ENCODE measurements at places on chromosomes 16 and 17.
A peak's percentile ranks its signal among the peaks of the same experiment; 100 is the strongest.

DNA sequence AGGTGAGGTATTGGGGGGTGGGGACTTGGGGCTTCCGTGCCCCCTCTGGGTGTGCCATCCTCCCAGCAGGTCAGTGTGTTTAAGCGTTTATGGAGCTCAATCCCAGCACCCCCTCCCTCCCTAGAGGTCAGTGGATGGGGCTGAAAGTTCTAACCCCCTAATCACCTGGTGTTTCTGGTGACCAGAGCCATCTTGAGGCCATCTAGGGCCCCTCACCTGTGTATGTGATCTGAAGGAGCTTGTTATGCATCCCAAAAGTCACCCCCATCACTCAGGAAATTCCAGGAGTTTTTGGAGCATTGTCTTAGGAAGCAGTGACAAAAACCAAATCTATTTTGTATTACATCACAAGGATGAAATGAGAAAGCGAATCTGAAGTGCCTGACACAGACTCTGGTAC is 67.8 kb upstream of the NOL11 start:
- DNase-seq = no peak

- no peak for DNase-seq
Observed at GRCh38 chr17:76122431-76123190, 18.4 kb downstream of the FOXJ1 start.

DNA sequence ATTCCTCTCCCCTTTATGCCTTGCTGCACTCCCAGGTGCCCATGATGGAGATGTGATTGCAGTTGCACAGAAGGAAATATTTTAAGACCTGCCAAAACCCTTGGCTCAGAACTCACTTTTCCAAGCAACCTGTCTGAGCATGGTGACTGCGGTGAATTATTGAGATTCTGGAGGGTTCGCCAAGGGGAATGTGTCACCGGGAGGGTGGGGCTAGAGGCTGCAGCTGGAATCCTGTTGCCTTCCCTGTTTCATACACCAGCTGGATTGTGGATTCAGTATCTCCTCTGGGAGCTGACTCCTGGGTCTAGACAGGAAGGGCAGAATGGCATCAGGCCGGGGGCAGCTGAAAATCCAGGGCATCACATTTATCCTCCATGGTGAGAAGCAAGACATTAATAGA is 527.2 kb downstream of the TMEM114 start:
- DNase-seq = no peak

GRCh38 chr17:62650587-62650986 is 23.1 kb downstream of the MRC2 start:
- no peak for DNase-seq

GRCh38 chr17:72176516-72176851 is 55.7 kb downstream of the SOX9 start:
- no peak for DNase-seq

DNA sequence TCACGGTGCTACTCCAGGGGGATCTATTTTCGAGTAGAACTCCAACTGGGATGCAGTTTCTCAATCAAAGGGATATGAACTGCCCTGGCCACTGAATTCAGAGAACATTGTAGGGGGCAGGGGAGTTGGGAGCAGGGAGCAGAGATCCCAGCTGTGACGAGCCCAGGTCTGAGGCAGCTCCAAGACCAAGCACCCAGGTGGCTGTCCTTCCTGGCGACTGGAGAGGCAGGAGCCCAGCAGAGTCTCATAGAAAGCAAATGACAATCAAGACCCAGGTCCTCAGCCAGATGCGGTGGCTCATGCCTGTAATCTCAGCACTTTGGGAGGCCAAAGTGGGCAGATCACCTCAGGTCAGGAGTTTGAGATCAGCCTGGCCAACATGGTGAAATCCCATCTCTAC is 60.1 kb downstream of the TK2 start:
- no peak for DNase-seq

- DNase-seq = no peak
Observed at GRCh38 chr17:77495575-77495974, 354.8 kb downstream of the SEC14L1 start.

DNA sequence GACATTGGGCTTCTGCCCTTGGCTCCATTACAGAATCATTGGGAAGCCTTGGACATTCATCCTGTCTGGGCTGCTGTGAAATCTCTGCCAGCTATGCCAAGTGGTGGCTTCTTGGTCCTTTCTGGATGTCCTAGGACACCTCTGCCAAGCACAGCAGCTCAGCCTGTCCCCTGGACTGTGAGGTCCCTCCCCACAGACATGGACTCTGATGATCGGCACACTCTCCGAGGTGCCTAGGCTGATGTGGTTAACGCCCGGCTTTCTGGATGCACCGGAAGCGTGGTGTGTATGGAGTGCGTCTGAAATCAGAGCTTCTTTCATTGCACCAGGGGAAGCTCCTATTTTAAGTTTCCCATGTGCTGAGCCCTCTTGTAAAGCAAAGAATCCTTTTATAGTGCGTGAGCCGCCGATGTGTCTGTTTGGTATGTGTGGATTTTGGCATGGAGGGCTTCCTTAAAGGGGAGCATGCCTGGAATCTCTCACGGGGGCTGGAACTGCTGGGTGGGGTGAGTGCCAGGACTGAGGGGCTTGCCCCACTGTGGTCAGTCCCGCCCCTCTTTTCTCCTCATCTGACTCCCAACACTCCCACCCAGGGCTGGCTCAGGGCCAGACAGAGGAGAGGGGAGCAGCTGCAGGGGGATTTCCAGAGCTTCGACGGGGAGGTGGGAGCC is 7.0 kb upstream of the ARHGAP23 start:
- DNase-seq = no peak

GRCh38 chr16:65658349-65658748 is 536.5 kb upstream of the CDH11 start:
- DNase-seq = no peak

GRCh38 chr16:81830845-81831540 is 51.9 kb downstream of the PLCG2 start:
- DNase-seq = no peak

DNA sequence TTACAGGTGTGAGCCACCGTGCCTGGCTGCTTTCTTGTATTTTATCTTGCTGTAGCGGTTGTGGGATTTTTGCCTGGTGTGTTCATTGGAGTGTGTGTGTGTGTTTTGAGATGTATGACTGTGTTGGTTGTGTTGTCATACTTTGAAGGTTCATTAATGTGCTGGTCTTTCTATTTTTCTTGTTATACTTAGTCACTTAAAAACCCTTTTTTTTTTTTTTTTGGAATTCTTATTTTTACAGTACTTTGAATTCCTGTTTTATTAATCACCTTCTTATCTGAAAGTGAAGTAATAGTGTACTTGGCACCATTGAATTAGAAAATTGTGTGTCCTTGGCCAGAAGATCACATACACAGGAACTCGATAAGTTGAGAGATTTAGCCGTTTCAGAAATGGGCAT is 30.2 kb downstream of the TENT4B start:
- DNase-seq = no peak

DNA sequence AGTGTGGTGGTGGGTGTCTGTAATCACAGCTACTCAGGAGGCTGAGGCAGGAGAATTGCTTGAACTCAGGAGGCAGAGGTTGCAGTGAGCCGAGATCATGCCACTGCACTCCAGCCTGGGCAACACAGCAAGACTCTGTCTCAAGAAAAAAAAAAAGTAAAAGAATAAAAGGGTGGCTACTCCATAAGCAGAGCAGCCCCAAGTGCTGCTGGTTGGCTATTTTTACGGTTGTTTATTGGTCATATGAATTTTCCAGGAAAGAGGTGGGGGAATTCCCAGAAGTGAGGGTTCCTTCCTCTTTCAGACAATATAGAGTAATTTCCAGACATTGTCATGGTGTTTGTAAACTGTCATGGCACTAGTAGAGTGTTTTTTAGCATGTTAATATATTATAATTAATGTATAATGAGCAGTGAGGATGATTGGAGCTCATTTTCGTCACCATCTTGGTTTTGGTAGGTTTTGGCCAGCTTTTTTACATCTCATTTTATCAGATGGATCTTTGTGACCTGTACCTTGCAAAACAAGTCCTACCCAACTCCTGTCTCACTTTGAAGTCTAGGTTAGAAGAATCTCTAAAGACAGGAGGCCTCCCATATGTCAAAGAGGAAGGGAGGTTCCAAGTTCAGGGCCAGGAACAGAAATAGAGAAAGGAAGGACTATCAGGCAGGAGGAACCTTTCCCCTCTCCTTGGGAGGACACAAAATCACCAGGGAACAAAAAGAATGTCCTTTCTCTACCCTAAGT is 39.1 kb downstream of the HOXB1 start:
- DNase-seq = peak; percentile 91

GRCh38 chr16:86955136-86955855 is 361.9 kb downstream of the C16orf95 start:
- DNase-seq = no peak

DNA sequence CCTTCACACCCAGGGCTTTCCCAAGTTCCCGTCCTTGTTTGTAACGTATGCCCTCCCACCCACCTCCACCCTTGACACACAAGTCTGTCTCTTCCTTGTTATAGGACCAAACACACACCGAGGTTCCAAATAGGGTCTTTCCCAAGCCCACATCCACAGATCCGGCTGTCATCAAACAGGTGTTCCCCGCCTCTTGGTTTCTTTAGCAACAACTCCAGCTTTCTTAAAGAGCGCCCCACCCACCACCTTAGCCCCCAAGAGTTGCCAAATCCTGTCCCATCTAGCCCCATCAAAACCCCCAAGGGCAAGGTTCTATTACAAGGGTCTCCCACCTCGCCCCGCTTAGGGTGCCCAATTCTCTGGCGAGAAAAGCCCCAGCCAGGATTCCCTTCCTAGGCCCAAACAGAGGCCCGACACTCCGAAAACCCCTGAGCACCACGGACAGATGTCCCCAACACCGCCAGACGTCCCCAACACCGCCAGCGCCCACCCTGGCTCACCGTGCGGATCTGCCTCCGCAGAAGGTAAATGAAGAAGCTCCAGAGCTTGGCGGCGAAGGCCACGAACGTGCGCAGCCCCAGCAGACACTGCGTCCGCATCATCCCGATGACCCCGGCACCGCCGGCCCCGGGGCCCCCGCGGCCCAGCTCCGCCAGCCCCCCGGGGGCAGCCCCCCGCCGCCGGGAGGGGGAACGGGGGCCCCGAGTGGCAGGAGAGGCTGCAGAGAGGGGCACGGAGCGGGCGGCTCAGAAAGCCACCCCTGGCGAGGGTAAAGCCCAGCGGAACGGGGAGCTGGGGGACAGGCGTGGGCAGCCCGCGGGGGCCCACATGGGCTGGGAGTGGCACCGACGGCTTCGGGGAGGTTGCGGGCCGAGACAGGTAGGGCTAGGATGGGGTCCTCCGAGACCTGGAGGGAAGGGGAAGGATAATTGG is 573 bp downstream of the CTDNEP1 start:
- DNase-seq = peak; percentile 41

DNA sequence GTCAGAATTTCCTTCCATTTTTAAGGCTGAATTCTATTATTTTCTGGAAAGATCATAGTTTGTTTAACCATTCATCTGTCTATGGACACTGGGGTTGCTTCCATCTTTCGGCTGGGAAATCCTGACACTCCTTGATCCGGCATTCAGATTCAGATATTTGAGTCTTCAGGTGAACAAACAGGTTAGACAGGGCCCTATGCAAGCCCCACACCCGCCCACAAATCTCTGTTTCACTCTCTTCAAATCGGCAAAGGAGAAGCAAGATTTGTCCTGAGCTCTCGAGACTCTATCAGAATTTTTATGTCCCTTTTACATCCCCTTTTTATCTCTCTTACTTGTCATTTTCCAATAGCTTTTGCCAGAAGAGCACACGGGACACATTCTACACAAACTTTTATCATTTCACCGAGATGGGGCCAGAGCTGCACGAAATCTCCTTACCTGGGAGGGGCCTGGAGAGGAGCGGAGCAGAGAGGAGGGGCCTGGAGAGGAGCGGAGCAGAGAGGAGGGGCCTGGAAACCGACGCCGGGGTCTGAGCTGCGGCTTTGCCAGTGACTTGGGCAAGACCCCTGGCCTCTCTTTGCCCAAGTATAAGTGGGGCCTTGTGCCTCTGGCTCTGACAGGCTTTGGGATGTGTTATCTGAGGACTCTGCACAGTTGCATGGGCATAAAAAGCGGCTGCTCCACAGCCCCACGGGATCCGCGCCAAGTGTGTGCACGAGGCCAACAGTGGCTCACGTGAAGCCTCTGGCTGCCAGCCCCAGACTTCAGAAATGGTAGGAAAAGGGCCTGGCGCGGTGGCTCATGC is 54.3 kb upstream of the RBFOX3 start:
- DNase-seq = no peak

DNA sequence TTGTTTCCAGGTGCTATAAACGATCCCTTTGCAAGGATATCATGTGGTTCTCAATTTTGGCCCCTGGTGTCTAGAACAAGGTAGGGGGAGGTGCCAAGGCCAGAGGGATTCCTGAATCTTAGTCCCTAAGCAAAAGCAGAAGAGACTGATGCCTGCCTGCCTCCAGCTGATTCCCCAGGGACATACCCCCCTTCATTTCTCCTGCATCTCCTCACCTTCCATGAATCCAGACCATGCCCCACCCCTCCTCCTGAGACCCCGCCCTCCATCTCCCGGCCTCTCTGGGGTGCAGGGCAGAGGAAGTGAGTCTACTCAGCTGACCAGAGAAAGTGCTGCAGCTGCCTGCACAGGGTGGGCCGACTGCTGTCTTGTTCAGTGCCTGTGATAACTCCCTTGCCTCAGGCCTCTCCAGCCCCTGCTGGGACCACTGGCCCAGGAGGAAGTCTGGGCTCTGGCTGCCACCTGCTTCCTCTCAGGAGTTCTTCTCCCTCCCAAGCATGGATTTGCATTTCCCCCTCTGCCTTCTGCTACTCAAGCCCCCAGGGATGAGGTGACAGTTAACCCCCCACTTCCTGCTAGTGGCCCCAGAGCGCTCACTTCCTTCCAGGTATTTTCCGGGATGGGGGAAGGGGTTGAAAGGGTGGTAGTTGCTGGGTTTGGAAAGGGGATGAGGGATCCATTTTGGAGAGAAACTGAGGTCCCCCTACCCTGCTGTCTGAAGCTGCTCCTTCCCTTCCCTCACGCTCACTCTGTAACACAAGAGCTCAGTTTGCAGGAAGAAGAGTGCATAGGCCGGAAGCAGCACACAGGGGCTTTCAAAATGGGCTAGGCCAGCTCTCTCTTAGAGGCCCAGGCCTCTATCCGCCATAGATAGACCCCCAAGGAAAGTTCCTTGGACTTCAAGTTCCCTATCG is 10.5 kb upstream of the TSPOAP1 start:
- peak; percentile 83 for DNase-seq

- DNase-seq = no peak
Observed at GRCh38 chr16:86232496-86232895, 277.8 kb upstream of the FOXF1 start.

DNA sequence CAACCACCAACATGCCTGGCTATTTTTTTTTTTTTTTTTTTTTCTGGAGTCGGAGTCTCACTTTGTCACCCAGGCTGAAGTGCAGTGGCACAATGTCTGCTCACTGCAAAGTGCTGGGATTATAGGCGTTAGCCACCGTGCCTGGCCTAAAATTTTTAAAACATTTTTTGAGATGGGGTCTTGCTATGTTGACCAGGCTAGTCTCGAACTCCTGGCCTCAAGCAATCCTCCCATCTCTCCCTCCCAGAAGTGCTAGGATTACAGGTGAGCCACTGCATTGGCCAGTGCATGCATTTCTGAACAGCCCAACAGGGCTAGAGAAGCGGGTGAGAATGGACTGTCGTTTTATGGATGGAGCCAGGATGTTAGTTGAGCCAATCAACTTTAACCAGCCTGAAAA is 72.4 kb downstream of the ERCC4 start:
- no peak for DNase-seq
